ENCODE measurements at places on chromosomes 7 and 10. TPM values are rescaled to one million over a fixed set of nuclear protein-coding genes. Genes with fewer than 3 reads are reported as not detected.

Gene ATOH7
- not detected for total RNA-seq

Gene PAX4
- not detected for total RNA-seq

Gene HOXA2
- total RNA-seq: 0.27 TPM

Gene DNAJB9
- total RNA-seq: 204 TPM

Gene ENO4
- total RNA-seq: 0.35 TPM

Gene ZNF503
- total RNA-seq: 110 TPM

Gene ZNF487
- 9.0 TPM for total RNA-seq

Gene SLC39A12
- 0.21 TPM for total RNA-seq

Gene DGKI
- 29.2 TPM for total RNA-seq

Gene DHX32
- total RNA-seq: 66.7 TPM

Gene CLDN3
- total RNA-seq: 11.0 TPM

Gene CPA2
- 1.9 TPM for total RNA-seq

Gene TMEM270
- not detected for total RNA-seq

Gene ARHGAP22
- total RNA-seq: 4.9 TPM

Gene FAM241B
- 13.7 TPM for total RNA-seq

Gene PRPS1L1
- not detected for total RNA-seq

Gene SH2B2
- 17.4 TPM for total RNA-seq

Gene LIPF
- not detected for total RNA-seq

Gene PITX3
- 5.5 TPM for total RNA-seq

Gene SEMA3E
- 0.92 TPM for total RNA-seq

Gene VSIR
- 1.3 TPM for total RNA-seq

Gene NAMPT
- 36.4 TPM for total RNA-seq

Gene PKD2L1
- not detected for total RNA-seq

Gene ELMO1
- 9.6 TPM for total RNA-seq

Gene AQP1
- 35.6 TPM for total RNA-seq
